Stomach (tissue), 19 donors: ENCODE measurements at places on chromosomes 7 and 10. TPM values are rescaled to one million over a fixed set of nuclear protein-coding genes. Genes with fewer than 3 reads are reported as not detected.

GRCh38 chr7:95686109-95686508, 86.2 kb upstream of the DYNC1I1 start:
- peak; percentile 84 for DNase-seq

The AMZ1 gene
- not detected for total RNA-seq

GRCh38 chr7:105454921-105455320, 66.2 kb upstream of the SRPK2 start:
- no peak for DNase-seq

- no peak for DNase-seq
These were observed 5.3 kb downstream of the NRP1 start for GRCh38 chr10:33329178-33329577.

The GHRHR gene
- not detected for total RNA-seq

GRCh38 chr7:101488826-101489572, 126.3 kb downstream of the COL26A1 start:
- DNase-seq: no peak

GRCh38 chr7:97187067-97187466, 69.6 kb downstream of the SDHAF3 start:
- DNase-seq: no peak

DNA sequence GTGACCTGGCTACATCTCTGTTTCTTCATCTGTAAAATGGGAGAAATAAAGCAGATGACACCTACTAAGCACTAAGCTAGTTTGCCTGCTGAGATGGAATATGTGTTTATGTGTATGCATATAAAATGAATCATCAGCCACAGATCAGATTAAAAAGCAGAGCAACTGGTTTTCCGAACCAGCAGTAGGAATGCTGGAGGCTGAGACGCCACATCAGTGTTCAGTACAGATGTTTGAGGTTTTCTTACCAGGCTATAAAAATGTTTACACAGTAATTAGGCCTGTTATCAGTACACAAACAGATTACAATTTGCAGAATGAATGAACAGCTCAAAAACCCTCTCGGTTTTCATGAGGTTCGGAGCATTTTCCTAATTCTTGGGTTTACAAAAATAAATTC, 85.8 kb downstream of the CALN1 start:
- peak; percentile 23 for DNase-seq

The OLAH gene
- not detected for total RNA-seq

- no peak for DNase-seq
These were observed 5.0 kb upstream of the WBP1L start for GRCh38 chr10:102738692-102739121.

DNA sequence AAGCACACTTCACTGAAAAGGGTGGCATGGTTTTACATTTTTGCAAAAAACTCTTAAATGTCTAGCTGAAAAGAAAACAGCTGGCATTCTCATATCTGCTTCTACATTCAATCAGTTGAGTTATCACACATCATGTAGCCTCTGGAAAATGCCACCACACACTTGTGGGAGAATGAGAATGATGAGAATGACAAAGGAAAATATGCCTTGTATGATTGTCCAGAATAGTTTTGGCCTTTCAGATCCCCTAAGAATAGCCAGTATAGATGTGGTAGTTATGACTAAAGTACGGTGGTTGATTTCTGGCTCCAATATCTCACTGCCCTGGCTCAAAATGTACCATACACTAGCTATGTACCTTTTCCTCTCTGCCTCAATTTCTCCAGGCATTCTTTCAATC, 30.2 kb upstream of the FRMD4A start:
- no peak for DNase-seq

- DNase-seq: no peak
These were observed 6.0 kb downstream of the RHOBTB1 start for GRCh38 chr10:60937784-60938654.

DNA sequence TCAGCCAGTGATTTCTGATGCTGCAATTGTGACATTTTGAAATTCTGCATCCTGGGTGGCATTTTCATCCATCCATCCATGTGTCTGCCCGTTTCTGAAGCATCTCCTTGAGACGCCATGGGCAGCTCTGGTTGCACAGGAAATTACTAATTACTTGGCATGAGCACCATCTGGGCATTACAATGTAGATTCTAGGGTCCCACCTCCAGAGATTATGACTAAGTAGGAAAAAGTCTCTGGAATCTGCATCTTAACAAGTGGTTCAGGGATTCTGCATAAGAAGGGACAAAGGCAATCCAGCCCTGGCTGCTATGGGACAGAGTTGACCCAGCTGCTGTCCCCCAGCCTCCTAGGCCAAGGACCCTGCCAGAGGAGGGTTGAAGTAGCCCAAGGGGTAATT, 65.3 kb downstream of the CUZD1 start:
- DNase-seq: no peak

The CPEB3 gene
- 11.2 TPM for total RNA-seq

The MKI67 gene
- total RNA-seq: 5.9 TPM

- no peak for DNase-seq
These were observed 194.8 kb downstream of the GRM8 start for GRCh38 chr7:127057918-127058317.
